GM13976 (cell line): ENCODE measurements at places on chromosomes 5 and 9.

GRCh38 chr5:178273665-178274541, 41.3 kb upstream of the PHYKPL start:
- DNase-seq, result no peak

DNA sequence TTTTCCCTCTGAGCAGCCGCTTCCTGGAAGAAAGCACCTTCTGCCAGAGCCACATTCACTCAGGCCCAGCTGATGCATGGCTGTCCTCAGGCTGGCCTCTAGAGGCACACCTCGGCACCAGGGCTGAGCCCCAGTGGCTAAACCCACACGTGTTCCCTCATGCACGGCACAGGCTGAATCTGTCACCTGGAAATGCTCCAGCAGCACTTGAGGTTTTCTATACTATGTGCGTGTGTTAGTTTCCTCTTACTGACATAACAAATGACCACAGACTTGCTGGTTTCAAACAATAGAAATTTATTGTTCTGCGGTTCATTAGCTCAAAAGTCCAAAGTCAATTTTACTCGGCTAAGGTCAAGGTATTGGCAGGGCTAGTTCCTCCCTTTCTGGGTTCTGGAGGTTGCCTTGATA, 141.4 kb downstream of the LRRC70 start:
- peak; percentile 44 for DNase-seq

DNA sequence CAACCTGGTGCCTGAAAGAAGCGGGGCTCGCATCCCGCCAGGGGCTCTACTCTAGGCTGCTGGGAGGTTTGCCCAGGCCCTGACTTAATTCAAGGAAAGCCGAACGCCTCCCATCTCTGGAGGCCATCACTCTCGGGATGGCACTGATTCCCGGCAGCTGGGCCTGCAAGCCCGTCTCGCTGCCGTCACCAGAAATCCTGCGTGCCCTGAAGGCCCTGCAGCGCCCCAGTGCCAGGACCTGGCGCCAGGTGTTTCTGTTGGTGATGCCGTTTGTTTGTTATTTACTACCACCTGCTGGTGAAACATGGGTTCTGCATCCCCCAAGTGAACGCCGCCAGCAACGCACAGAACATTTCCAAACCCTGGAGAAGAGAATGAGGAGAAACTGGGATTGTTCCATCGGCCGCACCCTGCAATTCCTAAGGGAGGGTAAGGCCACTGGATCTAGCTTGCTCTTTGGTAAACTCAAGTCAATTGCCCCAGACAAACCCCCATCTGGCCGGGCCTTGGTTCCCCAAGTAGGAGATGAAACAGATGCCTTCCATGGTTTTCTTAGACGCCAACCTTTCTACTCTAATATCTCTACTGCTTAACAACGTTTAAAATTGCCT, 77.9 kb downstream of the AK8 start:
- peak; percentile 81 for DNase-seq

DNA sequence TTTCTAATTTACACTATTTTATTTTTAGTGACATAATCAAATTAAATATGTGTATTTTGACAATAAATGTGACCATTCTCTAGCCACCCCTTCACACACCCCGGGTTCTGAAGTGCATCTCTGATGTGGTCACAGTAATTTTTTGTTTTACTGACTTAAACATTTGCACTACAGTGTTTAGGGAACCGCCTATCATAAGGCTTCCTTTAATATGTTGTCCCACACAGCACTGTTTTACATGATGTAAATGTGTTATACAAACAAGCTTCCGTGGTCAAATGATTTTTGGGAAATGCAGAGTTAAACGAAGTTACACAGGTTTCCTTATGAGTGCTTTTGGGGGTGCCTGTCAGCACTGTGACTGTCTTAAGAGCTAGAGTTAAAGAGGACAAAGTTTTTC, 86.5 kb downstream of the KDM4C start:
- no peak for DNase-seq

GRCh38 chr5:6632324-6632887, 438 bp downstream of the NSUN2 start:
- no peak for DNase-seq

DNA sequence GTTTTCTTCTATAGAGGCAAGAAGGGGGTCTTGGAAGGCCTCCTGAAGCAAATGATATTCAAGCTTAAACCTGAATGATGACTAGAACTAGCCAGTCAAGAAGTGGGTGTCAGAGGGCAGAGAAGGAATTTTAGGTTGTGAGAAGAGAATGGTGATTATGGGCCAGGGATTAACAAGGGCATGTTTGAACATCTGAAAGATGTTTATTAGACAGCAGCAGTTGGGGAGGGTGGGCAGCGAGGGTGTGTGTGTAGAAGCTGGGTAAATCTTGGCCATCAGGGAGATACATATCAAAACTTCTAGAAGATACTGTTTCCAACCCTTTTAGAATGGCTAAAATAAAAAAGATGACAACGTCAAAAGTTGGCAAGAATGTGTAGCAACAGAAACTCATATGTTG, 54.5 kb downstream of the MAN2A1 start:
- DNase-seq, result no peak

- DNase-seq, result no peak
Measured at GRCh38 chr5:159975462-159976019, 33.4 kb upstream of the TTC1 start.

GRCh38 chr5:78129597-78129996, 164.9 kb downstream of the AP3B1 start:
- DNase-seq, result no peak

DNA sequence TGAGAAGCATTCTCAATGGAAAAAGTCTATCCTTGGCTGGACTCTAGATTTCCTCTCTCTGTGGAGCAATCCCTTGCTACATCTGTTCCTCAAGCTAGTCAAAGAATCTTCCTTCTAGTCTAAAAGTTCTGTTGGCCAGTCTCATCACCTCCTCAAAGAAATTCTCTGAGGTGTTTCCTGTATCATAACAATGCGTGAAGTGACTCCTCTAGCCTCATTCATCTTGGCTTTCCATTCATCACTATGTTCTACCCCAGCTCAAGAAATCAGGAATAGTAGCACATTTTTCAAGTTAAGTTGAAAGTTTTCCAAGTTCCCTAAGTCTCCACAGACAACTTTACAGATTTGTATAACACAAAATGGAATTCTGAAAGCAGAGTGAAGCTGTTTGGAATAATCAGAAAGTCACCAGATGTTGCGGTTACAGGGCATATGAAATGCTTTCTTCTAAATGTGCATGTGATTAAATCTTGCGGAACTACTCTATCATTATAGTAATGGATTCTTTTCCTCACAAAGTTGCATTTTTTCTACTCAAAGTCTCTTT, 176.6 kb upstream of the FREM1 start:
- no peak for DNase-seq

DNA sequence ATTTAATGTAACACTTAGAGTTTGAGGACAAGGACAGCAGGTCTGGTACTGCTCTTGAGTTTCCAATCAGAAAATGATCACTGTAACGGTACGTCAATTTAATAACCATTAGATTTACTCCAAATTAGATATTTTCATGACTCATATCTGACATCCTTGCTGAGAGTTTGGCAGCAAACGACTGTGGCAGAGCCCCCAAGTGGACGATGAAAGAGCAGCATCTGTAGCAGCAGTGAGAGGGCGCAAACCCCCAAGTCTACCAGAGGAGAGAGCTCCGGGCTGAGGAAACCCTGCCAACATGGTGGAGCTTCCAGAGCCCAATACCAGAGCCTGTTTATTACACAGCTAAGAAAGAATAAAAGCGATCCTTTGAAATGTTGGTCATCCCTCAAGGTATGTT, 73.2 kb upstream of the EPB41L4A start:
- DNase-seq, result peak; percentile 40

DNA sequence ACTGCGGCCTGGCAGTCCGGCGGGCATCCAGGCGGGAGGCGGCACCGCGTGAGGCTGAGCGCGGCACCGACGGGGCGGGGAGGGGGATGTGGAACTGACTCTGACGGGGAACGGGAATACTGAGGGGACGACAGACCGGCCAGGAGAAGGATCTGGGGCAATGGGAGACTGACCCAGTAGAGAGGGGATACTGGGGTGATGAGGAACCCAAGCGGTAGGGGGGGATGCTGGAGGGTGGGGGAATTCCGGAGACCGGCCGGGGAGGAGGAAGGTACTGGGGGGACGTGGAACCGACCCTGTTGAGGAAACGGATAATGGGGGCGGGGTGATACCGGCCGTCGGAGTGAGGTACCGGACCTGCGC, 423 bp downstream of the IPPK start:
- peak; percentile 65 for DNase-seq

GRCh38 chr9:33291031-33291397, 698 bp downstream of the NFX1 start:
- DNase-seq, result no peak

DNA sequence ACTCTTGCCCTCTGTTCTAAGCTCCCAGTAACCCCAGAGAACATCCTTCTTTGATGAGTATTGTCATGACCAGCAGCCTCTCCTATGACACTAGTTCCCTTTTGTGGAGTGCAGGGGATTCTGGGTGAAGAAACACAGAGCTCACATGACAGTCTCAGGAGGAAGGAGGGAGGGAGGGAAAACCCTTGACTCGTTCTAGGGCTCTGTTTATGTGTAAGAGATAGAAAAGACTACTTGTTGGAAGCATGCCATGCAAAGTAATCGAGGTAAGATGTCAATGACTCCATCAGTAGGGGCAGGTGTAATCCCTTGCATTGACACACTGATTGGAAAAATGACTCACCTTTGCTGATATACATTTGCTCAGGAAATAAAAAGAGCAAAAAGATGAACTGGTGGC, 190.2 kb upstream of the ELL2 start:
- no peak for DNase-seq

GRCh38 chr5:143427122-143427735, 23.7 kb upstream of the NR3C1 start:
- DNase-seq, result no peak

DNA sequence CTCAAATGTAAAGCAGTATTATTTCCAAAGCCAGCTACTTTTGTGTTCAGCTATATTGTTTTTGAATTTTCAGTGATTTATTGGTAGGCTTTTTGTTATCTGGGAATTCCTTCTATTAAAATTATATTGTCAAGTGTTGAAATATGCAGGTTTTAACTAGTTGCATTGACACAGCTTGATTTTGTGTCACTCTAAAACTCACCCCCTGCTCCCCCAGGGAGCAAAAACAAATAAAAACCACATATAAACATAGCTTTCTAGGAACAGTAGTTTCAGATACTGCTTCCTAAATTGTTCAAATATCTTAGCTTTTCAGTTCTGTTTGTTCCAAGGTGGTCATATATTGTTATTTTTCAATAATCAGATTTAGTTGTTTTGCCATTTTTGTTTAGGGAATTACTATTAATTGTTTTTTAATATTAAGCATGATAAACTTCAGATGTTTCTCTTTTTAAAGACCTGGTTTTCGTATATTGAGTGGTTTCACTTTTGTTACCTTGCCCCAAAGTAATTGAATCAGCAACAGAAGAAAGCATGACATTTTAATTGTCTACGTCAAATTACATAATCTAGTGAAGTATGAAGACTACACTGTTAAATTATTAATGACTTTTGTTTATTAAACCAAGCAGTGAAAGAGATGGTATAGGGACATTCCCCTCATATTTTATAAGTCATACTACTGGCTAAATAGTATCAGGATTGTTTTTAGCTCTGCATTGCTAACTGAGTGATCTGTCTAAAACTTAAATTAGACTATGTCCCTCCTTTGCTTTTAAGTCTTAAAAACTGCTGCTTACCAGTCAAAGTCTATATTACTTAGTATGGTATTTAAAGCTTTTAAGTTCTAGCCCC, 43.4 kb downstream of the ERBIN start:
- DNase-seq, result no peak

DNA sequence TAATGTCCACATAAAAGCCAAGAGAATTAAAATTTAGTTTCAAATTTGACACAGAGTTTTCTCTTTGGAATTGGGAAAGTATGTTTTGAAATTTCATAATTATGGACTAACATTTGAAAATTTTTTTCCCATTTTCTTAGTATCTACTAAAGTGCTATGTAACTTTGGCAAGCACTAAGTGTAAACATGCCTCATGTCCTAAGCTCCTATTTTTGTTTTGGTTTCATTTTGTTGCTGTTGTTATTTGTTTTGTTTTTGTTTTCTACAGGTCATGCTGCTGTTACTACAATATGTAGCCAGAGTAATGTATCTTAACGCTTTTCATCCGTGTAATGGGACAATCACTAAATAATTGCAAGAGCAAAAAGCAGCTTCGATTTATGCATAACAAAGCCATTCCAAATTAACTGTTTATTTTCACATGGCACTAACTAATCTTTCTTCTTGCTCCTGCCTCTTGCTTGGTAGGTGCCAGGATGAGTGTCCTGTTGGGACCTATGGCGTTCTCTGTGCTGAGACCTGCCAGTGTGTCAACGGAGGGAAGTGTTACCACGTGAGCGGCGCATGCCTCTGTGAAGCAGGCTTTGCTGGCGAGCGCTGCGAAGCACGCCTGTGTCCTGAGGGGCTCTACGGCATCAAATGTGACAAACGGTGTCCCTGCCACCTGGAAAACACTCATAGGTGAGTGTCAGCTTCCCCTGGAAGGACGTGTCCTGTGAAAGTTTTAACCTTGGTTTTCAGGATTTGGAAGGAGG, 107.3 kb upstream of the PRRC1 start:
- no peak for DNase-seq

GRCh38 chr5:172747471-172747870, 23.5 kb downstream of the DUSP1 start:
- no peak for DNase-seq

DNA sequence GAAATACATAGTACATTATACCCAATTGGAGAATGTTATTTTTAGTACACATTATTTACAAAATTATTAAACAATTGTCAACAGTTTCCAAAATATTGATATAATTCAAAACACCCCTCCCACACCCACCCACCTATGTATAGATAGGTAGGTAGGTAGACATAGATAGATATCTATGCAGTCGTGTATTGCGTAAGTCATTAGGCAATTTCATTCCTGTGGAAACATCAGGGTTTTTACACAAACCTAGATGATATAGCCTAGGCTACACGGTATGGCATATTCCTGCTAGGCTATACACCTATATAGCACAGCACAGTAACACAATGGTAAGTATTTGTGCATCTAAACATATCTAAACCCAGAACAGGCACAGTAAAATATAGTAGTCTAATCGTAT, 377.3 kb downstream of the ANXA1 start:
- DNase-seq, result no peak

GRCh38 chr9:91060520-91061343, 259.1 kb downstream of the SYK start:
- no peak for DNase-seq

GRCh38 chr5:90983148-90983547, 400.0 kb downstream of the ARRDC3 start:
- no peak for DNase-seq

DNA sequence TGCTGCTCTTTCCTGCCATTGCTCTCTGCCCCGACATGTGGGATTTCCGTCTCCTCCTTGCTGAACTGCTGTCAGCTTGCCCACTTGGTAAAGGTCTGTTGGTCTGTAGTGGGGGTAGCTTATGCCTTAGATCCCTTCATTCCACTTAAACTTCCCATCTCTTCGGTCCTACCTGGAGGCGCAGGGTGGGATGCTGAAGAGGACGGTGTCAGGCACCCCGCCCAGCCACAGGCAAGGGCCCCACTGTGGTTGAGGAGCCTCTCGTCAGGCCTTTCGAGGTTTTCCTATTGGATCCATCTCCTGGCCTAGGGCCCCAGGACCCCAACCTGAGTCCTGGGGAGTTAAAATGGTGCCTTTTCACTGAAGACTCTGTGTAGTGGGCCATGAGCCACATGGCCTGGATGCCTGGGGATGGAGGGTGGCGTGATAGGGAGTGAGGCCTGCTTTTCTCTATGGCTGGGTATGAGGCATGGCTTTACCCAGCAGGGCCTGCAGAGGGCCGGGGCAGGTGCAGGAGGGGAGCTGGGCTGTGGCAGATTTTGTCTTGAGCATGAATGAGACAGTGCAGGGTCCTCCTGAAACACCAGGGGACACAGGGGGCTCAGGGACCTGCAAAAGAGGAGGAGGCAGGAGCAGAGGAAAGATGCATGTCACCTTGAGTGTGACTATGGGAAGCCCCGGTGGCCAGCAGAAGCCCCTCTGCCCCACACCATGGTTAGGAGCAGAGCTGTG, 25.8 kb upstream of the RNF130 start:
- DNase-seq, result no peak
